H54 (cell line): ENCODE measurements at places on chromosomes 4 and X.

DNA sequence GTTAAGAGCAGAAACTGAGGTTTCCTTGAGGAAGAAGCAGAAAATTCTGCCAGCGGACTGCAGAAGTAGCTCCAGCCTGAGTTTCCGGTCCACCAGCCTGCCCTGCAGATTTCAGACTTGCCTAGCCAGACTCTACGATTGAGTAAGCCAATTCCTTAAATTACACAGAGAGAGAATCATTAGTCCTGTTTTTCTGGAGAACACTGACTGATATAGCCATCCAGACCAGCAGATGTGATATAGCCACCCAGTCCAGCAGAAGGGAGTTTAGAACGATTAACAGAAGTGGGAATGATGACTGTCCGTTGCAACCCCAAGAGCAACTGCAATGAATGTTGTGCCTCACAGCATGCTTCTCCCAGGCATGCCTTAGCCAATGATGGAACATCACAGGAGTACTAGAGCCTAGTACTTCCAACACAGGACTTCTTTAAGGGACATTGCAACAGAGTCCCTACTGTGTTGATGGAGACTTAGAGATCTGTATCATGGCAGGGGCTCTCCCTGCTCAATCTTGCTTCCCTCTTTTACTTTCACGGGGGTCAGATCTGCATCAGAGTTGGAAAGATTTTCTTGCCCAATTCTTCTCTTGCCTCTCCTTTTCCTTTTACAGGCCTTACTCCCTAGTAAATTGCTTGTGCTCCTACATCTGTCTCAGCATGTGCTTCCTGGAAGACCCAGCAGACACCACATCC lies 264.6 kb upstream of the CLNK start:
- no peak for DNase-seq

GRCh38 chr4:48546336-48546735 lies 56.3 kb downstream of the ZAR1 start:
- no peak for DNase-seq

- DNase-seq = no peak
These were observed 133.5 kb downstream of the COL4A5 start for GRCh38 chrX:108573136-108573535.

DNA sequence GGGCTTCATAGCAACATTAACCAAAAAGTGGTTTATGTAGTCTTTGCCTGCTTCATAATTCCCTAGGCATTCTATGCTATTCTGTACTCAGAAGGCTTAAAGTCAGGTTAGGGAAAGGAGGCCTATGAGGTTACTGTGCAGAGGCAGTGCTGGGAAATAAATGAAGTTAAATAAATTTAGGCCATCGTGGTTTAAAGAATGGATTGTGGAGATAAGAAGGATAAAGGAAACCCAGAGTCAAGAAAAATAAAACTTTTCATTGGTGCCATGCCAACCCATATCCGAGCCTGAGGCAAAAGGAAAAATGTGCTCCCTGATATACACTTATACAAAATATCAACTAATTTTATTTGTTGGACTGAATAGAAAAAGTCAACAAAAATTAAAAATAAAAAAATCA lies 70.2 kb downstream of the AR start:
- DNase-seq = no peak

GRCh38 chr4:3412257-3413020 lies 29.3 kb upstream of the HGFAC start:
- no peak for DNase-seq

- DNase-seq = no peak
These were observed 41.0 kb upstream of the GATB start for GRCh38 chr4:151801547-151802516.

GRCh38 chrX:107729558-107730297 lies 45.9 kb downstream of the TSC22D3 start:
- no peak for DNase-seq

- DNase-seq = no peak
These were observed 71.5 kb upstream of the EFNB1 start for GRCh38 chrX:68757331-68757730.
